ENCODE measurements at places on chromosomes 12 and 14. TPM values are rescaled to one million over a fixed set of nuclear protein-coding genes. Genes with fewer than 3 reads are reported as not detected.

Gene RAP1B
- total RNA-seq = 158 TPM

Gene CIT
- total RNA-seq = 64.2 TPM

- no peak for ATAC-seq
Observed at GRCh38 chr12:122813310-122813713, 21.9 kb upstream of the HIP1R start.

Gene FAR2
- total RNA-seq = 18.5 TPM

DNA sequence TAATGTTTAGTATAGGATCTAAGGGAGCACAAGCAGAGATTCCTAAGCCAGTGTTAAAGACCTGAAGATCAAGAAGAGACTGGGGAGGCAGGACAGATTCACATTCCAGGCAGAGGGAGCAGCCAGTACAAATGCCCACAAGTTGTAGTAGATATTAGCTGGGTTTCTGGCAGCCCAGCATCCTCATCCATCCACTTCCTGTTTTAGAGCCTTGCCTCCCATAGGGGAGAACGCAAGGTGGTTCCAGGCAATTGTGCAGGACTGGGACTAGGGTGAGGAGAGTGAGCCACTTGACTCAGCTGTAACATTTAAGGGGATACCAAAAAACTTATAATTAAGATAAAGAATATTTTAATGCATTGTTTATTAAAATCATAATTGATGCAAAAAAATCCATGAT, 71.3 kb upstream of the PSMA6 start:
- no peak for ATAC-seq

Gene OXA1L
- 110 TPM for total RNA-seq

GRCh38 chr14:91929700-91930099, 17.8 kb downstream of the FBLN5 start:
- ATAC-seq = no peak

GRCh38 chr12:45720069-45720468, 9.4 kb upstream of the ARID2 start:
- peak; percentile 51 for ATAC-seq

Gene CFAP251
- 1.8 TPM for total RNA-seq

Gene SLCO1A2
- not detected for total RNA-seq

DNA sequence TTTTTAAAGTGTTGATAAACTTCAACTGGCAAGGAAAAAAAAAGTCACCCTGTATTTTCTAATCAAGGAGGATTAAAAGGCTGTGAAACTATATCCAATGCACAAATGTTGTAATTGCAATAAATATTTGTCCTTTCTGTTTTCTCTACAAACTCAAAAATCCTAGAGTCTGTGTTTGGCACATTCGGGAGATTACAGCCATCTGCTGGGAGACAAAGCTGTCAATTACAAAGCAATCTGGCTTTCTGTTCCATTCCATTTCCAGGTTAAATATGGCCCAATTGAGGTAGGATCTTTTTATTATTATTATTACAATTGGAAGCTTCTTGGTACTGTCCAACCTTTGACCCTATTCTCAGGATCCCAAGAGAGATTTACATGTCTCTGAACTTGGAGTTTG, 295.9 kb downstream of the DIO2 start:
- no peak for ATAC-seq

DNA sequence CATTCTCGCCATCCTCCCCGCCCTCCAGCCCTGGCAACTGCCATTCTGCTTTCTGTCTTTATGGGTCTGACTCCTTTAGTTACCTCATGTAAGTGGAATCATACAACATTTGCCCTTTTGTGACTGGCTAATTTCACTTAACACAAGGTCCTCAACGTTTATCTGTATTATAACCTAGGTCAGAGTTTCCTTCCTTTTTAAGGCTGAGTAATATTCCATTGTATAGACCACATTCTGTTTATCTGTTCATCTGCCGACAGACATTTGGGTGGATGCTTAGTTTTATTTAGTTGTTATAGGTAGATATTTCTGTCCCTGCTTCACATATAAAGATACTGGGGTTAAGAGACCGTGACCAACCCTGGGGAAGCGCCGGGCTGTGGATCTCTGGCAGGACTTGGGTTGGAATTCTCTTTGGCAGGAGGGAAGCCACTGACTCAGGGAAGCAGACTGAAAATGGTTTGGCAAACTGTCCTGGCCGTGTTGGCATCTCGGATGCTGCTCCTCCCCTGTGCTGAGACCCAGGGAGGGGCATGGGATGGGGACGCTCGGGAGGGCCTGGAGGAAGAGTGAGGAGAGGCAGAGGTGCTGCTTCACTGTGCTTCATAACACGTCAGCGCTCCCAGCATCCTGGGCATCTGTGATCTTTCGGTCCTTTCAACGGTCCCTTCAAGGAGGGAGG, 38.9 kb downstream of the TEAD4 start:
- ATAC-seq = no peak

Gene CYP27B1
- 14.4 TPM for total RNA-seq

GRCh38 chr12:24719293-24719721, 229.6 kb downstream of the BCAT1 start:
- ATAC-seq = peak; percentile 91

Gene LAG3
- total RNA-seq = 206 TPM

DNA sequence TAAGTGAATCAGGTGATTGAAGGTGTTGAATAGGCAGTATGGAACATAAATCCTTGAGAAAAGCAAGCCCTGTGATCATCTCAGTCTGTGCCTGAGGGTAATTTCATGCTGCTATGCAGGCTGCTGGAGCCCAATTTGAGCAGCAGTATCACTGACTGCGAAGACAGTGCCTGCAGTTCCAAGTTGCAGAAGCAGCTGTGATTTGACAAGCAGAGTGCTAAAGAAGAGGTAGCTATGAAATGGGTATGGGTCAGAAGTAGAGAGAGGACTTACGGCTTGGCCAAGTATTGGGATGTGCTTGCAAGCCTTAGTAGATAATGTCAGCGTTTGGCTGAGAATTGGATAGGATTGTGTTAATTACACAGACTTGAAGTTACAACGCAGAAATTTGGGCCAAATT, 22.5 kb downstream of the PIK3C2G start:
- no peak for ATAC-seq

Gene LIN7A
- total RNA-seq = not detected

- ATAC-seq = no peak
Observed at GRCh38 chr14:51382506-51382905, 142.5 kb downstream of the TMX1 start.

Gene PRPH
- not detected for total RNA-seq

Gene CCDC38
- total RNA-seq = 0.28 TPM

Gene GRIP1
- 0.19 TPM for total RNA-seq

DNA sequence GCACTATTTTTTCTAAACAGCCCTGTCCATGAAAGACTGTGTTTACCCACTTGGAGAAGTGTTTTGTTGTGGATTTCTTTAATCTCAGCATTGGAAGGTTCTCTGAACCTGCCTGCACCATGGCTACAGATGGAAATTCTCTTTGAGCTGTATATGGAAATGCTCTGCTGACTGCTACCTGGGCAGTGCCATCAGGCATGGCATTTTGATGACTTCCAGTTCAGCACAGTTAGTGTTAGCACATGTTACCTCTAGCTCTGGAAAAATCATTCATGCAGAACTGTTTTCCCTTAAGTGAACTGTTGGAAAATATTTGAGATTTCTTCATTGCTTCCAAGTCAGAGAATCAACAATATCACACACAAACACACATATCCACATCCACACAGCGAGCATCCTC, 52.6 kb upstream of the RIC8B start:
- no peak for ATAC-seq

GRCh38 chr14:42782754-42783153, 1176.1 kb downstream of the LRFN5 start:
- ATAC-seq = no peak

DNA sequence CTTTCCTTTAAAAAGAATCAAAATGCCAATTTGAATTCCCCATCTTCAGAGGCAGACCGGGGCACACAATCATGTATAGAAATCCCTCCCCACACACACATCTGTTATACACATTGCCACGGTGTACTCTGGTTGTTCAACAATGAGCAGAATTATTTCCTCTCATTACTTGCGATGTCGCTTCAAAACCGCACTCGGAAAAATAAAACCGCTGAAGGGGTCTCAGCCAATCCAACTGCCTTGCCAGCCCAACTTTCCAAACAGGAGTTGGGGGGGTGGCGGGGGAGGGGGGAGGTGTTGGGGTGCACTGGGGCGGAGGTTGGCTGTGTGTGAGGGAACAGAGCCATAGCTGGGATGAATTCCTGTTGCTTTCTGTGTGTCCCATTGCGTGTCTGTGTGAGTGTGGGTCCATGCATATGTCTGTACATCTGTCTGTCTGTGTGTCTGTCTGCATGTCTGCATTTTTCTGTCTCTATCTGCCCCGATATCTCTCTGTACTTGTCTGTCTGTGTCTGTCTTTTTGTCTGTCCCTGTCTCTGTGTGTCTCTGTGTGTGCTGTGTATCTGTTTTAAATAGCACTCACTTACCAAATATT, 163.6 kb upstream of the TBX3 start:
- no peak for ATAC-seq

Gene MYL6
- 1,528 TPM for total RNA-seq

GRCh38 chr12:131683266-131684014, 27.4 kb upstream of the SFSWAP start:
- no peak for ATAC-seq

Gene TMEM253
- total RNA-seq = not detected

DNA sequence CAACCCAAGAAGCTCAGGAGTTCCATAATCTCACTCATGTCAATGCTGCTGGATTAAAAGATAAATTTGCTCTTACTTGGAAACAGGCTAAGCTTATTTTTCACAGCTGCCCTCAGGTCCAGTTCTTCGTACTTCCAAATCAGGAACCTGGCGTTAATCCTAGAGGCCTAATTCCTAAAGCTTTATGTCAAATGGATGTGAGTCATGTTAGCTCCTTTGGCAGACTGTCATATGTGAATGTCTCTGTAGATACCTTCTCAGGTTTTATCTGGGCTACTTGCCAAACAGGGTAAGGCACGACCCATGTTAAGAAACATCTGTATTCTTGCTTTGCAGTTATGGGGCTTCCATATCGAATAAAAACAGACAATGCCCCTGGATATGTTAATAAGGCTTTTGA, 504.6 kb downstream of the ALG10 start:
- ATAC-seq = no peak

Gene ERBB3
- 0.64 TPM for total RNA-seq

GRCh38 chr14:80078501-80078900, 132.8 kb downstream of the DIO2 start:
- ATAC-seq = no peak

Gene KLRG1
- total RNA-seq = 4.8 TPM

Gene PEBP1
- 182 TPM for total RNA-seq

DNA sequence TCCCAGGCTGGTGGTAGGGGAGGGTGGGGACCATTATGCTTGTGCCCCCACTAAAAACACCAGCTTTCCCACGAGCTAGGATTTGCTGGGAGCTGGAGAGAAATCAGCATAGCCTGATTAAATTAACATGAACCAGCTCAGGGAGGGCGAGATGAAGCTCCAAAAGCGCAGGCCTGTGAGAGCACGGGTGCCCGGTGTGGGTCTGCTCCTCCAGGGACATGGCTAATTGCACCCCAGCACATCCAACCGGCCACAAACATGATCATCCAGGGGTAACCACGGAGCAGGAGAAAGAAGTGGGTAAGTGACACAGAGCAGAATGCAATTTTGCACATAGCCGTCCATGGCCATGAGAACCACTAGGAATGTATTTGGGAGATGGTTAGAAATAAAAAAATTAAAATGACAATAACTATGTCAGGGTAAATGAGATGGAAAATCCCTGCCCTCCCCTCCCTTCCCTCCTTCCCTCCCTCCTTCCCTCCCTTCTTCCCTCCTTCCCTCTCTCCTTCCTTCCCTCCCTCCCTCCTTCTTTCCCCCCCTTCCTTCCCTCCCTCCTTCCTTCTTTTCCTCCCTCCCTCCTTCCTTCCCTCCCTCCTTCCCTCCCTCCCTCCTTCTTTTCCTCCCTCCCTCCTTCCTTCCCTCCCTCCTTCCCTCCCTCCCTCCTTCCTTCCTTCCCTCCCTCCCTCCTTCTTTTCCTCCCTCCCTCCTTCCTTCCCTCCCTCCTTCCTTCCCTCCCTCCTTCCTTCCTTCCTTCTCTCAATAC, 26.9 kb downstream of the CLMN start:
- ATAC-seq = no peak

Gene SDR9C7
- total RNA-seq = not detected

DNA sequence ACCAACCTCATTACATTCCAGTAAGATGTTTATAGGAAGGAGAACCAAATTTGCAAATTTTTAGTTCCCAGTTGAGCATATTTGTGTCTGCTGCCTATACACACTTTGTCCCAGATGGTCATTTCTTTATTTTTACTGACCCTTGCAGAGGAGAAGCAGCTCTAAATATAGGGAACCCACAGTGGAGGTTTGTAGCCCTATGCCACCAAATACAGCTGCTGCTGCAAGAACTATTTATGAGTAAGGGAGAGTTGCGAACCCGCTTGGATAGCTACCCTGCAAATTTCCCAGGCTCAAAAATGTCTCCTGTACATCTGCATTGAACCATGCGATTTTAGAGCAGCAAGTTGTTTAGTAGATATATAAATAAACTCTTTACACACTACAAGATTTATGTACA, 48.2 kb downstream of the NAV3 start:
- ATAC-seq = no peak

Gene STYK1
- not detected for total RNA-seq

Gene PRICKLE1
- total RNA-seq = not detected

DNA sequence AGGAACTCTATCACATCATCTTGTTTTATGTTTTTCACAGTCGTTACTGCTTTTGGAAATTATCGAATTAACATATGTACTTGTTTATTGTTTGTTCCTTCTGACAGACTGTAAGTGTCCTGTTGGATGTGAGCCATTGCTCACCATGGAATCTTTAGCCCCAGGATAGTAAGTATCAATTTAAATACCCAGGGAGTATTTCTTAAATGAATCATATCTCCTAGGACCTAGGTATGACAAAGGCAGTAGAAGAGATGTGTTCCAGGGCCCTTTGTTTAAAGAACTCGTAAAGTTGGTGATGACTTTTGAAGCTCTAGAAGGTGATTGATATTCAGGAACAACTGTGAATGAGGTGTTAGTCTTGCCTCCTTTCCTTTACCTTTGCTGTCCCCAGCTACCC, 30.3 kb upstream of the STRAP start:
- ATAC-seq = no peak

Gene STAT2
- total RNA-seq = 85.0 TPM

DNA sequence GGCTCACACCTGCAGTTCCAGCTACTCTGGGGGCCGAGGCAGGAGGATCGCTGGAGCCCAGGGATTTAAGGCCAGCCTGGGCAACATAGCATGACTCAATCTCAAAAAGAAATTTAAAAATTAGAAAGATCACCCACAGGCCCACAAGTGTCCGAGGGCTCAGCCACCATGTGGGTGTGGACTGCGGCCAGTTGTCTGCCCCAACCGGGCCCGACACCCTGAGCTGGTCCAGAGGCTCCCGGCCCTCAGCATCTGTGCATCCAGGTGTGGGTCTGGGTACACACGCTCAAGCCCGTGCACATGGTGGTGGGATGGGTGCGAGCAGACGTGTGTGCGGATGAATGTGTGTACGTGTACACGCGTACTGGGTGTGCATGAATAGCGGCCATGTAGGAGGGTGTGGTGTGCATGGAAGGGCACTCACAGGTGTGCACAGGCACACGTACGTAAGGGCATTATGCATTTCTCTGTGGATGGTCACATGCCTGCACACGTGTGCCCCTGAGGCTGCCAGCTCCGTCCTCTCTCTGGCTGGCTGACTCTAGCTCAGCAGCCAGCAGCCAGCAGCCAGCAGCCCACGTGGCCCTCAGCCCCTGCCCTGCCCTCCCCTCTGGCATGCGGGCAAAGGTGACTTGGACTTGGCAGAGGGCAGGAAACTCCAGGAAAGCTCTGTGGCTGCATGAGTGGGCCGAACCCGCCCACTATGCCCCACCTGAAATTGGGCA, 23.3 kb upstream of the NUDT14 start:
- ATAC-seq = peak; percentile 13

Gene NEDD8
- total RNA-seq = 128 TPM

- ATAC-seq = no peak
Observed at GRCh38 chr14:94025720-94026119, 420 bp upstream of the OTUB2 start.

- no peak for ATAC-seq
Observed at GRCh38 chr12:30568453-30568852, 127.2 kb downstream of the IPO8 start.
